ENCODE measurements at places on chromosomes 2 and 18.
A peak's percentile ranks its signal among the peaks of the same experiment; 100 is the strongest.

DNA sequence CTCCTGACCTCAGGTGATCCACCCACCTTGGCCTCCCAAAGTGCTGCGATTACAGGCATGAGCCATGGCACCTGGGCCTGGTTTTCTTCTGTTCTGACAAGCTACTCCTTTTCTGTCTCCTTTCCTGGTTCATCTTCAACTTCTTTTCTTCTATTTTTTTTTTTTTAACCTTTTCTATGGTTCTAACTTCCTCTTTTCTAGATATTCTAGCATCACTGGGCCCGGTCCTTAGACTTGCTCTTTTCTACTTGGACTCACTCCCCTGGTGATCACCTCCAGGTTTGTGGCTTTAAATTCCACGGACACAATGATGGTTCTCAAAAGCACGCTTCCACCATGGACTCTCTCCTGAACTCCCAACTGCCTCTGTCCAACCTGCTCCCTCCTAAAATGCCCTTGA, 2.0 kb downstream of the EIF2AK2 start:
- no peak for DNase-seq

DNA sequence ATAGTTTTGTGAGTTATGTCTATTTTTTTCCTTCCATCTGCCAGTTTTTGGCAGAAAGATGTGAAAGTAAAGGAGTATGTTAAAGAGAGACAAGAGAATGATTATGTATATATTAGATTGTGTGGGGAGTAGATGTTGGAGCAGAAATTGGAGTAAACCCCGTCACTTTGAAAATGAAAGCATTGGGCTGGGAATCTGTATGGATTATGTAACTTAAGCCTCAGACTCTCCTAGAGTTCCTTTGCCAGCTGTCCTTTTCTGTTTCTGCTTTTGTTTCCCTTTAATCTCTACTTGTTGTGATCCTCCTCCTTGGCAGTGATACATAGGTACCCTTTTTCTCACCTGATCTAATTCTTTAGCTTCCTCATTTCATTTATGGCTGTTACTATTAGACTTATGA, 19.2 kb downstream of the CCDC138 start:
- no peak for DNase-seq

DNA sequence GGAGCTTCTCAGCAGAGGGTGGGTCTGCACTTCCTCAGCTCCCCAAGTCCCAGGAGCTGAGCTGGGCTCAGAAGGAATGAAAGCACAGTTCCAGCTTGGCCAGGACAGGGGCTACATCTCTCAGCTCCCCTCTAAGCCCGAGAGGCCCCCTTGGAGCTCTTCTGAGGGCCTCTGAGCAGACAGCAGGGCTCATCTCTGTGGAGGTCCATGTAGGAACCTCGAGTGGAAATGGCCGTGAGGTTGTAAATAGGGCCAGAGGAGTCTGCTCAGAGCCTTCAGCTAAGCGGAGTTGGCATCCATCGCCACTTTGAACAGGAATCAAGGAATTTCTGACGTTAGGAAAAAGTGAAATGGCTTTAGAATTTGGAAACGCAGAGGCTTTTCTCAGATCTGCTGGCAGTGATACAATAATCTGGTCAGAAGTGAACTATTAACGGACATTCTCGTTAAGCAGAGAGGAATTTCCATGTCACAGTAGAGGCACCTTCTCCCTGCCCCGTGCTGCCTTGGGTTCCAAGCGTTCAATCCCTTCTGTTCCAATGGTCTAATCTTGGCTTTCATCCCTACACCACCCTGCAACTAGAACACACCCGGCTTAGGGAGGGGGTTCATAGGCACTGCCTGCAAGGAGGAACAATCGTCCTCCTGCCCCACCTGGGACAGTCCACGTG, 213.9 kb downstream of the NDUFA10 start:
- no peak for DNase-seq

DNA sequence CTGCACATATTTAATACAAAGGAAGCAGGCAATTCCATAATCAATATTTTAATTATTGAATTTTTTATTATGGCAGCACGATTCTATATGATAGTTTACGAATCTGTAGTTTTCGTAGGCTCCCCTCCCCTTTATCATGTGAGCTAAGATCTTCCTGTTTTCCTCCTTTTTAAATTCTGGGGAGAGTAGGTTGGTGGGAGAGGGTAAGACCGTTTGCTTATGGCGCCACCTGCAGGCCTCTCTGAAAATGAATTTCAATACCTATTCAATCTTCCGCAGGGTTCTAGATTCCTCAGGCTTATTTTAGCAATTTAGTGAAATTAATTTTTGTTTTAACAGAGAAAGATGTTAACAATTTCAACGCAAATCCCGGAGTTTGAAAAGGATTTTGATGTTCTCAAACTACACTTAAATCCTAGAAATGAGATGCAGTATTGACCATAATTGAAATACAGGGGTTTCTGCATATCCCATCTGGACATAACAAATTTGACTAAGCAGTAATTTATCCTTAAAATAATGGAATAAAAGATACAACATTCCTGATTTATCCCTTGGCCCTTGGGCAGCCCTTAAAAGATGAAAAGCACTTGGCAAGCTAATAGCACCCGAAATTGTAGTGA, 12.8 kb upstream of the GBX2 start:
- no peak for DNase-seq

DNA sequence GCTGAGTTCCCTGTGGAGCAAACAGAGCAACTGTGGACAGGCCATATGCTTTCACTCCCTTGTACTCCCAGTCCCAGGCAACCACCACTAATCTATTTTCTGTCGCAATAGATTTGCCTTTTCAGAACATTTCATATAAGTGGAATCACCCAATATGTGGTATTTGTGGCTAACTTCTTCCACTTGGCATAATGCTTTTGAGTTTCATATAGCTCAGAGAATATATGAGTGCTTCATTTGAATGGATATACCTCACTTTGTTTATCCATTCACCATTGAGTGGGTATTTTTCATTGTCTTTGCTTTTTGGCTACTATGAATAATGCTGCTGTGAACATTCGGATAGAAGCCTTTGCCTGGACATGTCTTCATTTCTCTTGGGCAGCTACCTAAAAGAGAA, 151.9 kb downstream of the CERS6 start:
- no peak for DNase-seq

DNA sequence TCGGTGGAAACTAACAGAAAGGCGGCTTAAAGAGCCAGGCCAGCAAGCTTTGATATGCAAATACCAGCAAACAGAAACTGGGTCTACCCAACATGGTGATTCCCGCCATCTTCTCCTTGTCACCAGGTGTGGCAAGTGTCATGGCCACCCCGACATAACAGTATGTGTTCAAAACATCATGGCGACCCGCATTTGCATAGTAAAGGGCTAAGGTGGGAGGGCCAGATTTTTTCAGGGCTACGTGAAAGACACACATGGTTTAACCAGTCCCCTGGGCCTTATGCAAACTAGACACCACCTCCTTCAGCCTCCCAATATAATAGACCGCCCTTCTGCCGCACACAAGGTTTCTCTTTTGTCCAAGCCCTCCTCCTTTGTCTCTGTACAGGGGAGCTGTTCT, 260.4 kb downstream of the METTL4 start:
- DNase-seq: no peak

GRCh38 chr2:10254373-10255188, 48.1 kb upstream of the HPCAL1 start:
- DNase-seq: no peak

DNA sequence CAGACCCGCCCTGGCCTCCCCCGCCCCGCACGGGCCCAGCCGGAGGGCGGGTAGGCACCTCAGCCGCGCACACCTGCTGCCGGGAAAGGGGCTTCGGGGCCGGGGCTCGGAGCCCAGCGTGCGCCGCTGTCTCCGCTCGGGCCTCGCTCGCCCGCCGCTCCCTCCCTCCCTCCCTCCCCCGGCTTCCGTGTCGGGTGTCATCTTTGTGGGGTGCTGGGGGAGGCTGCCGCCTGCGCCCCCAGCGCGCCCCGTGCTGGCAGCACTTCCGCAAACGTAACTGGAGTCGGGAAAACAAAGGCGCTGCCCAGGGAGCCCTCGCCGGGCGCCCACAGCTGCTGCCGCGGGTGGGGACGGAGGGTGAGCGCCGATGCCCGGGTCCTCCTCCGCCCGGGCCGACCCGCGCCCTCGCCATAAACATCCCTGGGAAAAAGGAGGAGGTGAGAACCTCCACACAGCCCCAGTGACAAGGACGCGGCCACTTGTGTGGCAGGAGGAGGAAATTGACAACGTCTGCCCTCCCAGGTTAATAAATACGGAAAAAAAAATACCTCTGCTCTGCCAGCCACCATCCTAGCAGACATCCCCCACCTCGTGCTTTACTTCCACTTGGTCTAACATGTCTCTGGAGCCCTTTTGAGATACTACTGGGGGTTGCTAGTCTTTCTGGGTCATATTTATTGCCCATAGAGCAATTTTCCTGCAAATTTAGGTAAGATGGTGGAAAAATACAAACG, 550 bp downstream of the MFSD6 start:
- peak; percentile 87 for DNase-seq

GRCh38 chr2:88054782-88055370, 707 bp downstream of the KRCC1 start:
- DNase-seq: peak; percentile 17

DNA sequence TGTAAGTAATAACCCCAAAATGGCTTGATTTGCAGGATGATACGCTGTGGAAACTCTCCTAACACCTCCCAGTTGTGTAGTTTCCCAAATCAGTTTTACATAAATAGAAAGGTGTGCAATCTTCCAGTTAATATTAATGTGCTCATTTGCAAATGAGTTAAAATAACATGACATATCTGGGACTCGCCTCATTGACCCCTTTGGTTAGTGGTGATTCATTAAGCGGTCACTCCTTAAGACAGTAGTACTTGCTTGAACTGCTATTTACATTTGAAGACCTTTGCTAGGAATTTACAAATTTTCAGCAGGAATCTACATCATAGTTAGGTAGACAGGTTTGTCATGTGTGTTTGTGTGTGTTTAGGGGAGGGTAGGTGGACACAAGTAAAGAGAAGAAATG, 1367.7 kb upstream of the CELF4 start:
- no peak for DNase-seq

- no peak for DNase-seq
Observed at GRCh38 chr2:111057721-111058120, 63.0 kb upstream of the BCL2L11 start.

- no peak for DNase-seq
Observed at GRCh38 chr2:119464981-119465380, 33.3 kb downstream of the TMEM37 start.

DNA sequence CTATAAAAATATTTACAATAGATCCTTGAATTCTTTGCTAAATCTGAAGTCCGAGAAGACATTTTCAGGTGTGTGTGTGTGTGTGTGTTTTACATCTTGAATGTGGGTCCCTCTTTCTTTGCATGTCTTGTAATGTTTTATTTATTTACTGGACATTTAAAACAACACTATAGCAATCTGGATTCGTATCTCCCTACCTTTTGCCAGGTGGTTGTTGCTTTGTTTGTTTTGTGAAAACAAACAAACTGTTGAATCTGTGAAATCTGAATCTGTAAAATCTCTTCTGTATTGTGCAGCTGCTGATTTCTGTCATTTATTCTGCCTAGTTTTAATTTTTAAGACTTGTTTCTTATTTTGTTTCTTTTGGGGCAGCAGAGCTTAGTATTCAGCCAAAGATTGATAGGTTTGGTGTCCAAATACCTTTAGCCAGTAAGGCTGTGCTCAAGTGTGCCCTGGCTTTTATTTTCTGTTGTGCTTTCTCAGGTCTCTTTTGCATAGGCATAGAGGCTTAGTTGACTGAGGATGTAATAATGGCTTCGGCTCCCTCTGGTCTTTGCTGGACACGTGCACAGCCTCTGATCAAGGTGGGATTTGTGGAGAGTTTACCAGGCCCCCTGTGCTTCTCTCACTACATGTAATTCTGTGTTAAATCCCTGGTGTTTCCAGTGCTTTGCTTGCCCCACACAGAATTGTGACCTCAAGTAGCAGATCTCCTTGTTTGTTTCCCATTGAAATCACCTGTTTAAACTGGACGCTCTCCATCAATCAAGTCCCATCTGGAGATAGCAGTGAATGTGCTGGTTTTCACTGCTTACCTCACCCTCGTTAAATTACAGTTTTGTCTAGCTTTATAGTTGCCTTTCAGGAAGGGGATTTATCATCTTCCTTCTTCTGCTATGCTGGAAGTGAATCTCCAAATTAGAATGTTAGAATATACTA, 71.1 kb downstream of the BIRC6 start:
- no peak for DNase-seq

- DNase-seq: no peak
Observed at GRCh38 chr2:61534926-61535325, 3.2 kb downstream of the XPO1 start.

GRCh38 chr2:37585982-37586621, 85.3 kb downstream of the CDC42EP3 start:
- no peak for DNase-seq

DNA sequence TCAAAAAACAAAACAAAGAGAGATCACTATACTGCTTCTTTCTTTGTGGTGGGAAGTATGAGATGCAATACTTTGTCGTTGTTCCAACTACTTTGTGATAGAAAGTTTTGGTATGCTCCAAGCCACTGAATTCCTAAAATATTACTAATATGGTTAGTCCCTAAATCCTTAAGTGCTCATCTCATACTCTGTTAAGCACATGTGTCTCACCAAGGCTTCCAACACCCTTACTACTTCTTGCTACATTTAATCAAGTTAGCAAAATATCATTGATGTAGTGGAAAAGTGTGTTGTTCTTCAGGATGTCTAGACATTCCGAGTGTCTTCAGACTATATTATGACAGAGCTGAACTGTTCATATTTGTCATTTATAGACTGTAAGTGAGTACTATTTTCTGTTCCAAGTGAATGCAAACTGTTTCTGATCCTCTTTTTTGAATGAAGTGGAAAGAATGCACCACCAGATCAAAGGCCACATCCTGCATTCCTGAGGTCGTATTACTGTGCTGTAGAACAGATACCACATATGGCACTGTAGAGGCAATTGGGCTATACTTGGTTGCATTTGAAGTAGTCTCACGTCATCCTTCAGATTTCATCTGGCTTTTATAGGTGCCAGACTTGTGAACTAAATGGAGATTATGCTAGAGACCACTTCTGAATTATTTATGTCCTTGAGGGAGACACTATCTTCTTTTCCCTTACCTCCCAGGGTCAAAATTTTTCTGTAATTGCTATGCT, 298.4 kb upstream of the ZNF521 start:
- DNase-seq: no peak

DNA sequence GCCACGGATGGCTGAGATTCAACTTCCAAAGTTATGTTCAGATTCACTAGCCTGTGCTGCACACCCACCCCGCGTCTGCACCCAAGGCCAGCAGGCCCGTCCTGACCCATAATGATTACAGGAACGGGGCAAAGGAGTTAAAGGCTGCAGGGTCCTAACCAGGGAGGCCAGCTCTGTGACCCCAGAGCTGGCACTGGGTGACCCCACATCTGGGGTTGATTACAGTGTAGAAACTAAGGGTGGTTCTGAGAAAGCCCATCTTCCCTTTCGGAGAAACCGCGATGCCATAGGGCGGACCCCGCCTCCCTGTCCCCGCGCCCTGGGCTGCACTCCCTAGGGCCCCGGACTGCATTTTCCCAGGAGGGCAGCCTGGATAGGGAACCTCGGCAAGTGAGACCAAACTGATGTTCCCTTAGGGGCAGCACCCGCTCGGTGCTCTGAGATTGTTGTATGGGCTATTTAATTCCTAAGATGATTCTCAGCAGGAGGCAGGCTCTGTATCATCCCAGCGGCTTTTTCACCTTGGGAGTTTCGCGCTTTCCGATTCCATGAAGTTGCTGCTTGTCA, 2.2 kb upstream of the GPR148 start:
- no peak for DNase-seq

- DNase-seq: no peak
Observed at GRCh38 chr18:59033974-59034373, 105.7 kb upstream of the SEC11C start.

- no peak for DNase-seq
Observed at GRCh38 chr2:46058140-46058539, 239.1 kb upstream of the EPAS1 start.

- no peak for DNase-seq
Observed at GRCh38 chr2:39728941-39729351, 50.1 kb downstream of the THUMPD2 start.

- no peak for DNase-seq
Observed at GRCh38 chr18:49612515-49613033, 50.7 kb downstream of the LIPG start.

Measured in GM06990 (cell line).